Stimulated activated CD4-positive, alpha-beta T cell treated with anti-CD3 and anti-CD28 coated beads, Interleukin-2, amount 100 ng/mL, for 4 hours (primary cell): ENCODE measurements at places on chromosomes 13 and 19.
A peak's percentile ranks its signal among the peaks of the same experiment; 100 is the strongest.

- no peak for DNase-seq
Observed at GRCh38 chr13:27005556-27005955, 166.1 kb downstream of the USP12 start.

GRCh38 chr13:48902368-48902767, 73.3 kb upstream of the FNDC3A start:
- DNase-seq: no peak

GRCh38 chr19:4521170-4521887, 3.0 kb upstream of the PLIN4 start:
- DNase-seq: no peak

GRCh38 chr19:14413693-14414181, 5.4 kb downstream of the DDX39A start:
- no peak for DNase-seq

- DNase-seq: peak; percentile 34
Observed at GRCh38 chr13:50131920-50132903, 117.0 kb downstream of the KCNRG start.

DNA sequence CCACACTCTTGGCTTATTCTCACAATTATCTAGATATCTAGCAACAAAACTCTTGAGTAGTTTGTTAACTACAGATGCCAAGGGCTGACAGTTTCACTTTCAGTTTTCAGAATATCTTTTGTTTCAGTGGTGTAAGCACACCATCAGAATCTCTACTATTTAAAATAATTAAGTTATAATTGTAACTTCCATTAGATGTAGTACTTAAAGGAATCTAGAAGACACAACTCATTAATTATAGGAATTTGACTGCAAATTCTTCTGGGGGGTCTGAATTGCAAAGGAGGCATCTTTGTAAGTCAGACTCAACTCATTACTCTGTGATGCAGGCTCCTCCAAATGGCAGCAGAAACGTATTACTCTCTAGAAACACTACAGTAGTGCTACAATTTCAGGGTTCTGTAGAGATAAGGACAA, 44.9 kb upstream of the USPL1 start:
- DNase-seq: no peak

DNA sequence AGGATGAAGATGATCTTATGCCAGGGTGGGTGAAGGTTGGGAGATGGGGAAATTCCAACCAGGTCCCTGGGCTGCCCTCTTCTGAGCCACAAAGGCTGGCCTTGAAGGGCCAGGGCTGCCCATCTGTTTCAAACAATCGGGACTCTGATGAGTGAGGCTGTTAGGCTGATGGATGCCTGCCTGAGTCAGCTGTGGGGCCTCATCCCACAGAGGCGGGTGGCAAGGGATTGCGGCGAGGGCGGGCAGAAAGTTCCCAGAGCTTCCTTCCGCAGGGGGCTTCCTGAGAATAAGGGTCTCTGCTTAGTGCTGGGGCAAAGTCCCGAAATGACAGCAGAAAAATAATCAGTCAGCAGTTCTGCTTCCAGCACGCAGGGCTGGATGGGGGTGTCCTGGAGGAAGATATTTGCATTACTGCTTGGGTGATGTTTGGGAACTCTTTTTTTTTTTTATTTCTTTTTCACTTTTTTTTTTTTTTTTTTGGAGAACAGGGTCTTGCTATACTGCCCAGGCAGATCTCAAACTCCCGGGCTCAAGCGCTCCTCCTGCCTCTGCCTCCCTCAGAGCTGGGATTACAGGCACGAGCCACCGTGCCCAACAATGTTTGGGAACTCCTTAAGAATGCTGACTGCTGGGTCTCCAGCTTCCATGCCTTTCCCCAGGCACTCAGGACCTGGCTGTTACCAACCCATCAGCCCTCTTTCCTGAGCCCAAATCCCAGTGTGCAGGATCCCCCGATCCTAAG, 14.1 kb downstream of the SH3GL1 start:
- DNase-seq: no peak

DNA sequence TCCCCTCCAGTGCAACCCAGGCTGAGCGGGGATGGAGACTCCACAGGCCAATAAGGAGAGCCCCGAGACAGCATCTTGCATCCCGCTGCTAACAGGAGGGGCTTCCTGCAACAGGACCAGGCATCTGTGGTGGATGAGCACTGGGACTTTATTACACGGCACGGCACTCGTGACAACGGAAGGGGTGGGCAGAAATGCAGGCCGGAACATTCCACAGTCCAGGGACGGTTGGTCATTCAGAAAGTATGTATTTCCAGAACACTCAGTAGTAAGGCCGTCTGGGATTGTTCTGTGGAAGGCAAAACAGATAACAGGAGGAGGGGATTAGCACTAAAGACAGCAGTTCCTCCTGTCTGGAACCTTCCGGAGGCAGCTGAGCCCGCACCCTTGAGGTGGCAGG, 3.3 kb upstream of the TM6SF2 start:
- no peak for DNase-seq

DNA sequence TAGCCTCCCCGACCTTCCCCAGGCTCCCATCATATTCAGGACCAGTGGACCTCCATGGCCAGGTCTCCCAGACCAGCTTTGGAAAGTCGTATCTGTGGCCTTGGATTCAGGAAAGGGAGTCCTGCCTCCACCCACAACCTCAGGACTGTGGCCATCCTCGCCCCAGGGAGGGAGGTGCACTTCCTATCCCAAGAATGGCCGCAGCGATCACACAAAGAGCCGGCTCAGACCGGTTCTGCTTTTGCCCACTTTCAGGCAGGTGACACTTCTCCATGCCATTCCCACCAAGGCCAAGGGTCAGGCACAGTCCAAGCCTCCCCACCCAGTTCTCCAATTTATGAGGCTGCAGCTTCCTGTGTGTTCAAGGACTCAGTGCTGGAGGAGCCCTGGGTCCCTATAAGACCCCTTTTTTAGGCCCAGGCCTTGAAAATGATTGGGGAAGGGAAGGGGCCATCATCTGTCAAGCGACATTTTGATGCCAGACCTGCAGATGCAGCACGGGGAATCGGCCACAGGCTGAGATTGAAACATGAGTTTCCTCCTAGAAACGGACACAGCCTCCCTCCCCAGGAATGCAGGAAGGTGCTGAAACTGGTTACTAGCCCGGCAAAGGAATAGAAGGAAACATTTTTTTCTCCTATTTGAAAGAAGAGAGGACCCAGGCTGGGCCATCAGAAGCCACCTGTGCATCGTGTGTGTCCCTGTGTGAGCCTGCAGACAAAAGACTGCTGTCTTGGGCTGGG, 65.6 kb upstream of the USE1 start:
- no peak for DNase-seq

DNA sequence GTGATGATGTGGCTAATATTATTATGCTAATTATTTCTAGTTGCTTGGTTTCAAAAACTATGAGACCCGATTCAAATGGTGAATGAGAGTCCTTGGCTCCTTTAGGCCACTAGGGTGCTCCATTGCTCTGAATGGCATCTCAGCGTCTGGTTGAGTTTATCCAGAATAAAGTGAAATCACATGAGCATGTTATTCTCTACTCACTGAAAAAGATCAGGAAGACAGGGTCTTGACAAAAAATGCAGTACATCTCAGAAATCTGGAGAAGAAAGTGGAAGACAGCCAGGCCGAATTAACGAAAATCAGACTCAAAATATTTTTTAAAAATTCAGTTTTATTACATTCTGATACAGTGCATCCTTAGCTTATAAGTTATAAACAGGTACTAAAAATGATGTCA, 516.2 kb downstream of the MYO16 start:
- no peak for DNase-seq

- DNase-seq: no peak
Observed at GRCh38 chr13:114114006-114114640, 18.3 kb downstream of the RASA3 start.

DNA sequence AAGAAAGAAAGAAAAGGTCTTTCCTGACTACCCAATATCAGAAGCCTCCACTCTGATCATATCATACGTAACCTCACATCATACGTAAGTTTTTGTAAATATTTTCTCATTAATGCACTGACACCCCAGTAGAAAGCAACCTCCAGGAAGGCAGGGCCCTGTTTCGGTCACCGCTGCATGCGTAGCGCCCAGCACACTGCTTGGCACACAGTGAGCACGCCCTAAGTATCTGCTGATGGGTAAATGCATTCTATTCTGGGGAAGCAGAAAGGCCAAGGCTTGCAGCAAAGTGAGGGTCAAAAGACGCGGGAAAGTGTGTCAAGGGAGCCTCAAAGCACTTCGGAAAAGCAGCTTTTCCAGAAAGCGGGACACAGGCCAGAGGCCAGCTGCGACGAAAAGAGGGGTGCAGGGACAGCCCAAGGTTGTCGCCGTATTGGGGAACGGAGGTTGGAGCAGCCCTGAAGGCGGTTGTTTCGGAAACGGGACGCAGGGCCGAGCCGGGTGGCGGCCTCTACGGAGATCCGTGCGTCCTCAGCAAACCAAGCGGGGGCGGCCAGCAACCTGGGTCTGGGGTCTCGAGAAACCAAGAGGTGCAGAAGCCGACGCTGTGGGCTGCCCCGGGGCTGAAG, 463 bp downstream of the SUGP1 start:
- no peak for DNase-seq

DNA sequence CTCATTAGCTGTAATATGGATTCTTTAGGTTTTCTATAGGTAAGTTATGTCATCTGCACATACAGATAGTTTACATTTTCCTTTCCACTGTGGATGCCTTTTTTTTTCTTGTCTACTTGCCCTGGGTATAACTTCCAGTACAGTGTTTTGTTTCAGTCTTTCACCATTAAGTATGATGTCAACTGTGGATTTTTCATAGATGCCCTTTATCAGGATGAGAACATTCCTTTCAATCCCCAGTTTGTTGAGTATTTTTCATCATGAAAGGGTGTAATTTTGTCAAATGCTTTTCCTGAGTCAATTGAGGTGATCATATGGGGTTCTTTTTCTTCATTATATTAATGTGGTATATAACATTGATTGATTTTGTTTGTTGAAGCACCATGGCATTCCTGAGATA, 43.6 kb upstream of the SACS start:
- no peak for DNase-seq
